ENCODE measurements at places on chromosomes 5 and 9. TPM values are rescaled to one million over a fixed set of nuclear protein-coding genes. Genes with fewer than 3 reads are reported as not detected.

GRCh38 chr5:153439130-153439529, 51.3 kb upstream of the GRIA1 start:
- DNase-seq, result no peak

DNA sequence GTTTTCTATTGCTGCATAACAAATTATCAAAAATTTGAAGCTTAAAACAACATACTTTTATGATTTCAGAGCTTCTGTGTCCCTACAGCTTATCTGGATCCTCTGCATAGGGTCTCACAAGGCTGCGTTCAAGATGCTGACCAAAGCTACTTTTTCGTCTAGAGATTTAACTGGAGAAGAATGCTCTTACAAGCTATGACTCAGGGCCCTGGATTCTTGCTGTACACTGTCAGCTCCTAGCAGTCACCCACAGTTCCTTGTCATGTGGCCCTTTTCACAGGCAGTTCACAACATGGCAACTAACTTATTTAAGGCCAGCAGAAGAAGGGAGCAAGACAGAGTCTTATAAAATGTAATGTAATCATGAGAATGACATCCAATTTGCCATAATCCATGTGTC, 70.8 kb upstream of the FAM174A start:
- no peak for DNase-seq

DNA sequence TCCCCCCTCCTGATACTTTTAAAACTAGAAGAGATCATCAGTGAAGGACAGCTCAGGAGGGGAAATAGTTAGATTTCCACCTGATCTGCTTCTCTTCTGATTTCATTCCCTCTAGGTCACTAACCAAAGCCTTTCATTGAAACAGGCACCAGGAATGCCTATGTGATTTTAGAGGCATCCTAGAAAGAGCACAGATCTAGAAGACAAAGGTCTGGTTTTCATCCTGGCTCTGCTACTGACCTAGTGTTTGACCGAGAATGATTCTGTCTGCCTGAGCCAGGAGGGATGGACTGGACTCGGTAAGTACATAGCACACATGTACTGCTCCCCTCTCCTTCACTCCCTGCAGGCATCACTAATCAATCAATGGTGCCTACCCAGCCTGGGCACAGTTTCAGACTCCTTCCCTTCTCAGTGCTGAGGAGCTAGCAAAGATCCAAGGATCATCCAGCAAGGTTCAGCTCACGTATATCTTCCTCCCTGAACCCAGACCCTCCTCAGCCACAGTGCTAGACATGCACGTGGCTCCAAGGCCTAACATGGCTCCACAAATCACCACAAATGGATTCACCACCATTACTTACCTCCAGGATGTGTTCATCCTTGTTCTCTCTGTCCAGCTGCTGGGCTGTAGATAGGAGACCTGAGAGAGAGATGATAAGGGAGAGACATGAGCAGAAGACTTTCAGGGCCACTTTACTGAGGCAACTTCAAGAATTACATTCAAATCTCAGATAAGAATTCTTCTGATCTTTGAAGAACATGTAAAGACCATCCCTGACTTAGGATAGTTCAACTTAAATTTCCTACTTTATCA, 35.2 kb downstream of the FAT2 start:
- no peak for DNase-seq

GRCh38 chr5:58849921-58850667, 267.2 kb downstream of the RAB3C start:
- DNase-seq, result peak; percentile 48

DNA sequence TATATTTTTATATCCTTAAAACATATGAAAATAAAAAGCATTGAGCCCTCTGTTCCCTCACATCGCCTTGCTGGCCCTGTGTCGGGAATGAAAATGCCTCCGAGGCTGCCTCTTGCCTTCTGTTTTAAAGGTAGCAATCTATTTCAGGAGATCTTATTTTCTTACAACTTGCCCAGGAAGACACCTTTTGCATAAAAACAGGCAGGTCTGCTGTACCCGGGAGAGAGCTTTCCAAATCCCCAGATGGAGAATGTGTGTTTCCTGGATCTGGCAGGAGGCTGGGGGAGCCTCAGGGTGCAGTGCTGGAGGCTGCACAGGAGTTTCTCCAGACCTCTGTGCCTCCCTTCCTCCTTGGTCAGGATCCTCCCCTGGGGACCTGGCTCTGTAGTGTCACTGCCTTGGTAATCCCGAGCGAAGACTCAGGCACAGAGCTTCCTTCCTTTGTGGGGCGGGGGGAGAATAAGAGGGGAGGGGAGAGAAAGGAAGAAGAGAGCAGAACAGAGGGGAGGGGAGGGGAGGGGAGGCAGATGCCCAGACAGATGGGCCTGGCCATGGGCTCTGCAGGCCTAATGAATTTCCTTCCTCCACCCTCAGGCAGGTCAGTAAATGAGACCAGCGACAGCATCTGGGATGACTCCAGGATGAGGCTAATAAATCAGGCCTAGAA, 104.0 kb upstream of the BOD1 start:
- no peak for DNase-seq

DNA sequence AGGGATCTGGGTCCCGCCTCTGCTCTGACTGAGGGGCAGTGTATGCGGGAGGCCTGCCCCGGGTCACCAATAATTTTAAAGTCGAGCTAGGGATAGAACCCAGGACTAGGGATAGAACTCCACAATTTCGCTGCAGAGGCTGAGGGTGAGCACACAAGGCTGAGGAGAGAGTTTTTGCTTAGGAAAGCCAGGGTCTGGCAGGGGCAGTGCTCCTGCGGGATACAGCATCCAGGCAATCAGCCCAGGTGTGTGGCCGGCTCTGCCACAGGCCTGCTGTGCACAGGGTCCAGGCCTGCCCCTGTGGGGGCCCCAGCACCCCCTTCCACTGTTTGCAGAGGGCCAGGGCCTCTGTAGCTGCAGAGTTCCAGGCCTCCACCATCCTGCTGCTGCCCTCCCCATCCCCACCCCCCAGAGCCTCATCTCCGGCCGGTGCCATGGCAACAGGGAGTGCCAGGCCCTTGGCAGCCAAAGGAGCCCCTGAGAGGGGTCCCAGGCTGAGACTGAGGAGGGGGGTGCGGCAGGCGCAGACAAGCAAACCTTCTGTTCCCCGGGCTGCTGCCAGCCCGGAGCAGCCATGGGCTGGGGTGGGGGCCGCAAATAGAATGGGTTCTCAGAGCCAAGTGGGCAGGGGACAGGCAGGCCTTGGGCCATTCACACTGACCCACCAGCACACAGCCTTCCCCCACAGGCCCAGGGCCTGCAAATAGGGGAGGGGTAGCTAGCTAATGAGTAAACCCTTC, 8.6 kb downstream of the PDGFRB start:
- no peak for DNase-seq

GRCh38 chr5:59864718-59865117, 28.8 kb downstream of the PDE4D start:
- DNase-seq, result no peak

DNA sequence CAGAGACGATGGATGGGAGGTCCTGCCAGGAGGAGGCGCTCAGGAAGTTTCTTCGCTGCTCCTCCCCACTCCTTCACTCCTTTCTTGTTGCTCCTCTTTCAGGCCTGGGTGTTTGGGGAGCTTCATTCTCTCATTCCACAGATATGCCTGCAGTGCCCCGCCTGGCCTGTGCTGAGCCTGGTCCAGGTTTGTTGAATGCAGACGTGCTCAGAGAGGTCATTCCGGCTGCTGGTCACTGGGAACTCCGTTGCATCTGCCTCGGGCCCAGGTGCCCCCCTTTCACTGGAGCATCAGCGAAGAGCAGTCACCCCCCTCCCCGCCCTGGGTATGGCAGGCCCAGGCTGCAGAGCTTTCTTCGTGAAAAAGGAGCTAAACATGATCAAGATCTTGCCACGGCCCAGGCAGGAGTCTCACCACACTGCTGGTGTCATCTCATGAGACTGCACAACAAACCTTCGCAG, 15.5 kb downstream of the SURF6 start:
- DNase-seq, result no peak

- DNase-seq, result no peak
Observed at GRCh38 chr9:93826905-93827544, 128.1 kb downstream of the BARX1 start.

GRCh38 chr9:38685535-38685934, 34.4 kb downstream of the FAM240B start:
- no peak for DNase-seq

DNA sequence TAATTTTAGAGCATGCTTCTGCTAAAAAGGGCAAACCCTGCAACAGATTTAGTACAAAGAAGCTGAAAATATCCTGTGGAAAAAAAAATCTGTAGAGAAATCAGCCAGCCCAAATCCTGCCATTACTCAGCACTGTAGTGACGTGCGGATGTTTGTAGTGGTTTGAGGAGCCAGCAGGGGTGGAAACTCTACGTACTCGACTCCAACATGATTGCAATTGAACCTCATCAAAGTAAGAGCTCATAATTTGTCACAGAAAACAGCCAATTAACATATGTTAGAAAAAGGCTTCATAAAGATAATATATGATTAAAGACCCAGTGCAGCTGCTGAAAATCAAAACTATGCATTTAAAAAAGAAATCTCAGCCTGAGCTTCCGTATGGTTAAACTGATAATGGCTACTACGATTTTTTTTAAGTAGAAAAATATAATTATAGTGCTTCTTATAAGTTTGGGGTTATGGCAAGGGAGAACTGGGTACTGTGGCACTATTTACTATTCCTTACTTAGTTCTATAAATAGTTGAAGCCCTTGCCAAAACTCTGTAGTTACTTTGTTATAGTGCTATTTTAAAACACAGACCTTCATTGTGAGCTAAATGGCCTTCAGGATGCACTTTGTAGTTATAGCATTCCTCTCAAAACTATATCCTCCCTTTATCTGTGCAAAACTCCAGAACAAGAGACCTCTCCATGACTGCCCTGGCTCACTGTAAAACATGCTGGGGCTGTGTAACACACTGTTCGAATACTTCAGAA, 49.4 kb downstream of the MEF2C start:
- DNase-seq, result no peak

GRCh38 chr9:116267021-116267420, 113.4 kb downstream of the PAPPA start:
- DNase-seq, result no peak

DNA sequence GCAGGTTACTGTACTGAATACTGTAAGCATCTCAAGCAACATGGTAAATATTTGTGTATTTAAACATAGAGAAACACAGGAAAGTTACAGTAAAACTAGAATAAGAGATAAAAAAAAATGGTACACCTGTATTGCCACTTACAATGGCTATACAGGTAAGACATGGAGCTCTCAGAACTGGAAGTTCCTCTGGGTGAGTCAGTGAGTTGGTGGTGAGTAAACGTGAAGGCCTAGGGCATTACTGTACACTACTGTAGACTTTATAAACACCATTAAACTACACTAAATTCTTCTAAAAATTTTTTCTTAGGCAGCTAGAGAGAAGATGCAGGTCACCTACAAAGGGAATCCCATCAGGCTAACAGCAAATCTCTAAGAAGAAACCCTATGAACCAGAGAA, 872.9 kb downstream of the TAF11L14 start:
- DNase-seq, result no peak

- DNase-seq, result no peak
Observed at GRCh38 chr9:89532478-89532877, 34.6 kb upstream of the SEMA4D start.

- DNase-seq, result no peak
Observed at GRCh38 chr5:175629261-175629660, 28.6 kb upstream of the HRH2 start.

- no peak for DNase-seq
Observed at GRCh38 chr5:33565324-33565723, 124.6 kb downstream of the TARS1 start.

- no peak for DNase-seq
Observed at GRCh38 chr9:112535301-112535700, 48.7 kb downstream of the KIAA1958 start.

- no peak for DNase-seq
Observed at GRCh38 chr5:62283005-62283404, 23.0 kb upstream of the KIF2A start.

GRCh38 chr9:78904686-78905085, 607.8 kb downstream of the PSAT1 start:
- DNase-seq, result no peak

DNA sequence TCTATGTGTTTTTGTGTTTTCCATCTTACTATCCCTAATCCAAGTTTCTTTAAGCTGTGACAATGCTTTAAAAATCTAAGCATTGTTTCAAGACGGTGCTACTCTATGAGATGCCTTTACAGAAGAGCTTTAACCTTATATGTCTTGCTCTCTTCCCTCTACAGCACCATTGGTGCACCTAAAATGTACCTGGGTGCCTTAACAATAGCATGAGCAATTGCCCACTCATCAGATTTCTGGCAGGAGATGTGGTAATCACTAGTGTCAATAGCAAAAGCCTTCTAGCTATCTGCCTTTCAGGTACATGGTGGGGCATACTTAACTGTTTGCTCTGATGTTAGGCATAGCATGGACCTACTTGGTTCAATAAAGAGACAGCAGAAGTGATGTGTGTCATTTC, 222.3 kb upstream of the KIF2A start:
- DNase-seq, result no peak

GRCh38 chr9:26371236-26371635, 521.4 kb downstream of the CAAP1 start:
- no peak for DNase-seq

- DNase-seq, result no peak
Observed at GRCh38 chr9:88954066-88954465, 37.2 kb upstream of the S1PR3 start.

- no peak for DNase-seq
Observed at GRCh38 chr9:131483319-131484050, 19.2 kb upstream of the POMT1 start.

DNA sequence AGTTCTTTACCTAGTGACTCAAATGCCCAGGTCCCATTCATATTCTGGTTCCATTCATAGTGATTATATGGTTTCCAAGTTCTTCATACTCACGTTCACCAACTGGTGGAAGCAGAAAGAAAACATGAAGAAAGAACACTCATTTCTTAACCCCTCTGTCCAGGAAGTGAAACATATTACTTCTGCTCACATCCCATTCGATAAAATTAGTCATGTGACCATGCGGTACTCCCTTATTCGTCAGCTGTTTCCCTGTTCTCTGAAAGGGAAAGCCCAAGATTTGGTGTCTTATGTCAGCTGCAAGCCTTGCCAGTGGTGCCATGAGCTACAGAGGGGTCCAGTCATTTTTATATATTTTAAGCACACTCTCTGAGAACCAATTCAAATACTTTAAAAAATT, 387.0 kb upstream of the DMAC1 start:
- no peak for DNase-seq

Gene FRMD3
- 0.75 TPM for total RNA-seq

Gene CNTNAP3B
- total RNA-seq, result 14.1 TPM

Gene PCDHB3
- total RNA-seq, result 0.08 TPM

Gene FOXI1
- total RNA-seq, result not detected

Gene FCN2
- total RNA-seq, result 124 TPM

Gene LCN1
- total RNA-seq, result not detected

Gene PRSS3
- 0.25 TPM for total RNA-seq

Gene PCDH12
- 4.8 TPM for total RNA-seq

Gene PCDHB16
- 0.09 TPM for total RNA-seq

Gene PCDHA11
- total RNA-seq, result not detected

Gene NR6A1
- 6.1 TPM for total RNA-seq

Gene PCSK5
- 3.6 TPM for total RNA-seq

Gene MYORG
- 26.6 TPM for total RNA-seq

Gene LEAP2
- 56.7 TPM for total RNA-seq
